Subcutaneous adipose tissue (tissue), 4 donors: ENCODE measurements at places on chromosomes 12 and 14. TPM values are rescaled to one million over a fixed set of nuclear protein-coding genes. Genes with fewer than 3 reads are reported as not detected.

EMP1 gene
- total RNA-seq = 683 TPM

ART4 gene
- total RNA-seq = 0.88 TPM

HECTD1 gene
- 222 TPM for total RNA-seq

TESPA1 gene
- not detected for total RNA-seq

ACOT6 gene
- total RNA-seq = not detected
